ENCODE measurements at places on chromosomes 13 and 19.

GRCh38 chr19:43618921-43619261 is 538 bp downstream of the ZNF428 start:
- DNase-seq, result no peak

- DNase-seq, result no peak
Measured at GRCh38 chr13:74162135-74162534, 27.9 kb upstream of the KLF12 start.

GRCh38 chr19:48997972-48998371 is 4.3 kb downstream of the RUVBL2 start:
- DNase-seq, result no peak

DNA sequence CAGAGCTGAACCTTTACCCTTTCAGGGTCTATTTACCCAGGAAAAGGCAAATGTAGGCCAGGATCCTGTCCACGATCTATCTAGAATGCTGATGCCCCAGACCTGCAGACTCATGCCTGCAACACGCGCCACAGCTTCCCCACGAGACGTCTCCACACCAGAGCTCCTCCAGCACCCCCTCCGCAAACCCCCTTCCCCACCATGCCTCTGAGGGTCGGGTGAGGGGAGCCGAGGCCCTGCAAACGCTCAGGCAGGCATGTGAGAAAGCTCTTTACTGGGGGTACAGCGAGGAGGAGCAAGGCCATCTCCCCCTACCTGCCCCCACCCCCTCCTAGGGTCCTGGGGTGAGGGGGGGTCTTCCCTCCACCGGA is 8.9 kb downstream of the DYRK1B start:
- DNase-seq, result no peak

- DNase-seq, result no peak
Measured at GRCh38 chr19:2634228-2634951, 68.1 kb downstream of the GNG7 start.

DNA sequence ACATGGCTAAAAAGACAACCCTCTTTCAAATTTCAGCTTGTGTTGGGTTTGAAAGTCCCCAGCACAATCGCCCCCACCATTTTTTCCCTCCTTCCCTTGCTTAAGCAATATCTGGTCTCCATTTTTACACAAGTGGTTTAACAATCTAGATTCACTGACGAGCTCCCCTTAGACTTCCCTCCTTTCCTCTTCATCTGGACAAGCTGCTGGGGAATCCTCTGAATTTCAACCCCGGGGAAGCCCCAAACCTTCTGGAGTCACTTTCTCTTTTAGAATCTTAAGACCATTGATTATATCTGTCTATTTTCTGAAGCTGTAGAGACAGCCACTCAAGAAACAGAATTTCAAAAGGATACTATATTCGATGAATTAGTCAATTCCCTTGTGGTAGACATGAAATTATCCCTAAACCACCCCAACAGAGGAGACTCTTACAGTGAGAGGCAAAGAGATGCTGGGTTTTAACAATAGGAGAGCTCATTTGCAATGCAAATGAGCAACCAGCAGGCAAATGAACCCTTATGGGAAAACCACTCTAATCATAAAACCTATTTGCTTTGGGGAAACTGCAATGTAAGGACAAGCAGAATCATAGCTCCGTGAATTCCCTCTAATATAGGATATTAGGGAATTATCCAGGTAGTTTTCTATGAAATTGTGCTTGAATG is 78.9 kb downstream of the TEX26 start:
- no peak for DNase-seq

DNA sequence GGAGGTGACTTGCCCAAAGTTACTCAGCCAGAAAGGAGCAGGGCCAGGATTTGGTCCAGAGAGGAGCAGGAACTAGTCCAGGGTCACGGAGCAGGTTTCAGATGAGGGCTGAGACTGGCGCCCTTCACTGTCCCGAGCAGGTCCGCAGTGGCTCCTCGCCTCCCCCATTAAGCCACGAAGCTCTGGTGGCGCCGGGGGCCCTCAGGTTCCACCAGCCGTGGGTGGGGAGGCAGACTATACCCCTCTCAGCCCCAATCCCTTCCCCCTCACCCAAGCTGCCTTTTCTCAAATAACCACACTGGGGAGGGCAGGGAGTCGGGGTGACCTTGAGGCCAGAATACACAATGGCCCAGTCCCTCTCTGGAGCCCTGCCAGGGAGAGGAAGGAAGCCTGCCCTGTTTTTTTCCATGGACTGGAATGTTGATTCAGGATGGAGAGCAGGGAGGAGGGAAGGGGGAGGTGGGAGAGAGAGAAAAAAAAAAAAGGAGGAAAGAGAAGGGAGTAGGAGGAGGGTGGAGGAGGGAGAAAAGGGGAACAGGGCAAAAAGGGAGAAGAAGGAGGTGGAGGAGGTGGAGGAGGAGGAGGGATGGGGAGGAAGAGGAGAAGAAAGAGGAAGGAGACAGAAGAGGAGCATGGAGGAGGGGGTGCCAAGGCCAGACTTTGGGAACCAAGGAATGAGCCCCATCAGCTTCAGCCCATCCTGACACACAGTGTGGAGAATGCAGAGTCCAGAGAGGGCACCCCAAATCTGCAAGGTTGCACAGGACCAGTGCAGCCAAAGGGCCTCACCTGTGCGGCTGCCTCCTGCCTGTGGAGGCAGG is 19.7 kb downstream of the CEACAM16 start:
- peak; percentile 27 for DNase-seq

DNA sequence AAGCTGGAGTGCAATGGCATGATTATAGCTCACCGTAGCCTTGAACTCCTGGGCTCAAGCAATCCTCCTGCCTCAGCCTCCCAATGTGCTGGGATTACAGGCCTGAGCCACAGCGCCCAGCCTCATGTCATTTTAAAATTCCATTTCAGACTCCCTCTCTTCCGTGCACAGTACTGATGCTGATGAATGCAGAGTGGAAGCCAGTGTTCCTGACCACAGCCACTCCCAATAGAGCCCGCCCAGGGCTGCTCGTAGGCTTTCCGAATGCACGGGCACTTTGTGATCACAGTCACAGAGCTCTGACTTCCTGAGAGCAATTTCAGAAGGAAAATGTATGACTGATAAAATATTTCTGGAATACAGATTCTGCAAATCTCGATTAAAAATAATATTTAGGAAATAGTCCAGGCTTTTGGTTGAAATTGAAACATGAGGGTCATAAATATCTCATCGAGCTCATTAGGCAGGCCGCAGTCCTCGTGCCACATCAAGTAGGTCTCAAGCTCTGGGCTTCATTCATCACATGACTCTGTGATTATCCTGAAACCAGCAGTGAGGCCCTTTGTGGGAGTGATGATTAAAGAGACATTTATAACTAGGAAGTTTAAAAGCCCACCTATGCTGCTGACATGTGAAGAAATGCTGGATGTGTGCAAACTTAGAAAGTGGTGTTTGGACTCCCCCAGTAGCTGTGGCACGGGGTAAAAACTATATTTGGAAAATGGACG is 38.9 kb upstream of the AMER2 start:
- no peak for DNase-seq

- no peak for DNase-seq
Measured at GRCh38 chr19:56611288-56611687, 16.2 kb downstream of the ZNF71 start.

GRCh38 chr19:48511800-48512503 is at the start of gene LMTK3:
LMTK3 (minus strand) TSS chr19:48511835; CDS start chr19:48511576, 259 bp downstream.
- DNase-seq, result peak; percentile 92

GRCh38 chr13:111005808-111006505 is 91.1 kb upstream of the ANKRD10 start:
- DNase-seq, result no peak

DNA sequence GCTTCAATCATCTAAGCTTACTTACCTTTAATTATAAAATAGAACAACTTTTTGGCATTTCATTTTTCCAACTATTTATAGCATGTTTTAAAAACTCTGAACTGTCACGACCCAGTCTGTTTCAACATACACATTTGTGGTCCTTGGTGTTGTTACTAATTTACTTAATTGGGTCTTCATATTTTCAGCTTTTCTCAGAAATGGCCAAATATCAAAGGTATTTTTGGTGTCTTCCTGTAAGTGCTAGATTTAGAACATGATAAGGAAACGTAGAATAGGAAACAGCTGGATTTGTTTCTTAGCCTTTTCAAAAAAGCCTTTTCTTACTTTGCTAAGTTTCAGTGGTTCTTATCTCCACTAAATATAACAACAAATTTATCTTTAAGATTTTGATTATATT is 11.4 kb downstream of the LPAR6 start:
- no peak for DNase-seq

All from hippocampal formation (tissue), 2 donors.